ENCODE measurements at places on chromosomes 11 and 22.

DNA sequence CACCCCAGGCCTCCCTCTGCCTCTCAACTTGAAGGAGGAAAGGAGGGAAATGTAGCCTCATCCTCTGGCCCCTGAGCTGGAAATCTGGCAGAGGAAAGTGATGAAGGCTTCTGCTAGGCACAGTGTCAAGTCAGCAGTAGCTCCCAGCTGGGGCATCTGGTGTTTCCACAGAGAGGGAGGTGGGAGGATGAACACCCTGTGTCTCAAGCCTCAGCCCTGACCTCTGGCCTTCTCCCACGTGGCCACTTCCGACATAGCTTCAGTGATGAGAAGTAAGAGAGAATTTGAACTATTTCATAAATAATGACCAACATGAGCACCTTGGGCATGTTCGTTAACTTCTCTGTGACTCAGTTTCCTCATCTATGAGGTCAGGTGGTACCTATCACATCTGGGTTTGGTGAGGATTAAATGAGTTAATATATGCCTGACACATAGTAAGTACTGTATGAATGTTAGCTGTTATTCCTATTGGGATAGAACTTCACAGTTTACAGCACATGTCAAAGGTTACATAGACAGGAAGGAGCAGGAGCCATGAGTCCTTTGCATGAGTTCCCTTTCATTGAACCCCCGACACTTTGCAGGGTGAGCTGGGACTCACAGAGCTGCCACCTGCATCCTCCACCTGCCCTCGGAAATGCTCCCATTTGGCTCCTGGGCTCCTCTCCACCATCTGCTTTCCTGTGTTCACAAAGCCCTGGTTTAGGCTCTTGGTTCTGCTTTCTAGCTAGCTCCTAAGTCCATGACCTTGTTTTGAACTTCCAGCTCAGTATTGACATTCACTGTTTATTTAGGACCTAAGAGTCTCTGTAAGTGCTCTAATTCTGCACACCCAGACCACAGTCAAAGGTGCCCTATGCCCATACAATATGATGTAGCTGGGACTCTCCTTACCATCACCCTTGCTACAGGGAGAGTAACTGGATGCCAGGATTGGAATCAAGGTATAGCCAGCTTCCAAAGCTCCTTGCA lies 61.7 kb downstream of the CSNK2A3 start:
- no peak for DNase-seq

GRCh38 chr11:100777736-100778135 lies 90.6 kb downstream of the ARHGAP42 start:
- DNase-seq: no peak

DNA sequence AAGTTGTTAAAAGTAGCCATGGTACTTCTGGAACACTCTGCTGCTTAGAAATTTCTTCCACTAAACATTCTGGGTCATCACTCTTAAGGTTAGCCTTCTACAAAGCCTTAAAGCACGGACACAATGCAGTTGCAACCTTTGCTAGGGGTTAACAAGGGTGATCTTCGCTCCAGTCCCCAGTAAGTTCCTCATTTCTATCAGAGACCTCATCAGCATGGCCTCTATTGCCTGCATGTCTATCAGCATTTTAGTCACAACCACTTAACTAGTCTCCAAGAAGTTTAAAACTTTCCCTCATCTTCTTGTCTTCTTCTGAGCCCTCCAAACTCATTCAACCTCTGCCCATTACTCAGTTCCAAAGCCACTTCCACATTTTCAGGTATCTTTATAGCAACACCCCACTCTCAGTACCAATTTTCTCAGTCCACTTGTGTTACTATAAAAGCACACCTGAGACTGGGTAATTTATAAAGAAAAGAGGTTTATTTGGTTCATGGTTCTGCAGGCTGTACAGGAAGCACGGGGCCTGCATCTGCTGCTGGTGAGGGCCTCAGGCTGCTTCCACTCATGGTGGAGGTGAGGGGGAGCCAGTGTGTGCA lies 48.7 kb upstream of the TH start:
- no peak for DNase-seq

GRCh38 chr11:65133724-65134123 lies 595 bp downstream of the SYVN1 start:
- no peak for DNase-seq

- no peak for DNase-seq
Observed at GRCh38 chr11:110631551-110631950, 80.7 kb downstream of the ARHGAP20 start.

- no peak for DNase-seq
Observed at GRCh38 chr11:78039391-78039918, 16.4 kb upstream of the KCTD14 start.

DNA sequence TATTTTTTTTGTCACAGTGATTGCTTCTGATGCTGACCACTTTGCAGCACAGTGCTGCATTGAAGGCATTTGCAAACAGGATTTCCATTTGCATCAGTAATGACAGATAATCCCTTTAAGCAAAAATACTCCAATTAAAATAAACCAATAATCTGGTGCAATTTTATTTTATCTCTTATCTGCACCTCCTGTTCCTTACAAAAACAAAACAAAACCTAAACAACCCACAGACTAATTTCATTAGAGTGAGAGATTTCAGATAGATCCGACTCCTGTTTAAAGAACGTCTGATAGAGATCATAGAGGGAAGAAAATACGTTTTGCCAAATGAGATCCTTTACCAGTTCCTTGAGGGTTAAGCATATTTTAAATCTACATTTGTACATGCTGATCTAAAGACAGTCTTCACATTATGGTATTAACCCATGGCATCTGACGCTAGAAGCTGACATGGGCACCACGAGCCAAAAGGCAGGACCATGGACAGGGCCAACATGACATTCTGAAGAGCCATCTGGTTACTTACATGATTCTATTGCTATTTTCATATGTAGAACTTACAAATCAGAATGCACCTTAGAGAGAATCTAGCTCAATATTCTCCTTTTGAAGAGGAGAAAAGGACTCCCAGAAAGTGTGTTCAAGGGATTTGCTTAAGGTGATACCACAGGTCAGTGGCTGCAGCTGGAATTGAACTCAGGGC lies 286.2 kb upstream of the NARS2 start:
- DNase-seq: no peak

GRCh38 chr11:41522391-41522790 lies 62.9 kb upstream of the LRRC4C start:
- DNase-seq: no peak

DNA sequence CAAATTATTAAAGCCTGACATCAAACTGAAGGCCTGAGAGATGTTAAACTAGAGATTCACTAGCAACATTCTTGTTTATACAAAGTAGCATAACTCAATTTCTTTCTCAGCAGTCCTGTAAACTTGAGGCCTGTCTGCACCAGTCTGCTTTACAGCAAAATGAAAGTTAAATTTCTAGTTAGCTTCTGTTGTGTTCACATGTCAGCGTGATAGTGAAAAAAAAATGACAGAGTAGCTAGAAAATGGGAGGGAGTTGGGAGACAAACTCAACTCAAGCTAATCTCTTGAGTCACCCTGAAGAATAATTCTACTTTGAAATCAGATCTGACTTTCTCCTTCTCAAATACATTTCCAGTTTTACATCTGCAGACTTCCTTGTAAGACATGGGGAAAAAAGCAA lies 6.5 kb downstream of the RBFOX2 start:
- no peak for DNase-seq

- DNase-seq: no peak
Observed at GRCh38 chr11:91850021-91850420, 374.6 kb upstream of the FAT3 start.

- DNase-seq: no peak
Observed at GRCh38 chr22:21672107-21672629, 6.4 kb downstream of the PPIL2 start.

- peak; percentile 82 for DNase-seq
Observed at GRCh38 chr22:42519525-42520401, at the start of gene RRP7A. TSS of gene RRP7A (minus strand) at chr22:42519796. CDS start at chr22:42519786, 10 bp downstream.

DNA sequence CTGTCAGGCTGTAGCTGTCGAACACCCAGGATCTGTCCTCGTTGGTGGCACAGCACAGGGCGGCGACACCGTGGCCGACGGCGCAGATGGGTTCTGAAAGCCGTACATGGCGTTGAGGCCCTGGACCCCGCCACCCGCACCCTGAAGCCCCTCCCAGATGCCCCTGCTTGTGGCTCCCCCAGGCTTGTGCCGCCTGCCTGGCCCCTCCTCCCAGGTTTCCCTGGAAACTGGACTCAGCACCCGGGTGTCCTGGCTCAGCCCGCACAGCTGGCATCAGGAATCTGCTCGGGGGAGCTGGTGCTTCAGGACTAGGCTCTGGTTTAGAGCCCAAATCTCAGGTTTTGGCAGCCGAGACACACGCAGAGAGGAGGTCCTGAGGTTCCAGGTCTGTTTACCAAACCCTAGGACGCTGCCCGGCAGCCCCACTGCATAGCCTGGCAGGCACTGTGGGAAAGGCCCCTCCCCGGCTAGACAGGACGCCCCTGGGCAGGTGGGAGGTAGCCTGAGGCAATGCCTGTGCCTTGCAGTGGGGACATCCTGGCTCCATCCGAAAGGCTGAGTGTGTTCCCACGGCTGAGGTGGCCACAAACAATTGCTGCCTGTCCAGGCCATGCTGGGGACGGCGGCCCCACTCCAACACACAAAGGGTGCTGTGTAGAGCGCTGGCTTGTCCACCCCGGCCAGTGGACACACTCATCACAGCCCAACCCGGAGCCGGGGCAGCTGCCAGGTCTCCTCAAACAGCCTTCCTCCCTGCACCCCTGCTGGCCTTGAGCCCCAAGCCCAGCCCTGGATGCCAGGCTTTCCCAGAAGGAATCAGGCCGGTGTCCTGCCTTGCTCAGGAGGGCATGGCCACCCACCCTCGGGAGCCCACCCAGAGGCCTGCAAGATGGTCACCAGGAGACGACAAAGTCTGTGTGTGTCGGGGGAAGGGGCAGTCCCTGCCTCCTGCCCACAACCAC lies 4.6 kb downstream of the GATD1 start:
- DNase-seq: no peak

DNA sequence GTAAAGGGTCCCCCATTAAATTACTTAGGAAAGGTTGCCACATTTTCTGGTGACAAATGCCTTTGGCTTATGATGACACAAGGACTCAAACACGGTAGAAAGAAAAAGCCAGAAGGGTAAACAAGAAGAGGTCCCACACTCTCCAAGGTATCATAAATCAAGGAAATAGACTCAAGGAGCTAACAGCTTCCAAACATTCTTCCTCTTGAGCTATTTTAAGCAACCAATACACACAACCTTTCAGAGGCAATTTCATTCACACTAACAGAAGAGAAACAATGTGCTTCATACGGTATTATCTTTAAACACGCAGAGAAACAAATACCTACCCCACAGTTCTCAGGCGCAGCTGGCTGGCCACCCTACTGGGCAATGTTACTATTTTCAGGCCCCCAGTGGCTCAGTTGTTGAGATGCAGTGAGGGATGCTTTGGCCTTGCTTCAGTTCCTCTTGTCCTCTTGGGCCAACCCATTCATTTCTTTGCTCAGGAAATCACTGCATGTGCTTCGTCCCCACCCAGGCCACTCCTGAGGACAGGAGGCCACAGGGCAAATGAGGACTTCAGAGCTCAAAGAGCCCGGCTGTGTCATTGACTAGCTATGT lies 15.8 kb downstream of the ABTB2 start:
- no peak for DNase-seq

- DNase-seq: no peak
Observed at GRCh38 chr11:47765086-47765485, 2.1 kb downstream of the FNBP4 start.

GRCh38 chr11:123778511-123778910 lies 24.2 kb upstream of the OR6X1 start:
- DNase-seq: no peak
